CD4-positive, alpha-beta T cell (primary cell): ENCODE measurements at places on chromosomes 7 and 10. TPM values are rescaled to one million over a fixed set of nuclear protein-coding genes. Genes with fewer than 3 reads are reported as not detected.

DNA sequence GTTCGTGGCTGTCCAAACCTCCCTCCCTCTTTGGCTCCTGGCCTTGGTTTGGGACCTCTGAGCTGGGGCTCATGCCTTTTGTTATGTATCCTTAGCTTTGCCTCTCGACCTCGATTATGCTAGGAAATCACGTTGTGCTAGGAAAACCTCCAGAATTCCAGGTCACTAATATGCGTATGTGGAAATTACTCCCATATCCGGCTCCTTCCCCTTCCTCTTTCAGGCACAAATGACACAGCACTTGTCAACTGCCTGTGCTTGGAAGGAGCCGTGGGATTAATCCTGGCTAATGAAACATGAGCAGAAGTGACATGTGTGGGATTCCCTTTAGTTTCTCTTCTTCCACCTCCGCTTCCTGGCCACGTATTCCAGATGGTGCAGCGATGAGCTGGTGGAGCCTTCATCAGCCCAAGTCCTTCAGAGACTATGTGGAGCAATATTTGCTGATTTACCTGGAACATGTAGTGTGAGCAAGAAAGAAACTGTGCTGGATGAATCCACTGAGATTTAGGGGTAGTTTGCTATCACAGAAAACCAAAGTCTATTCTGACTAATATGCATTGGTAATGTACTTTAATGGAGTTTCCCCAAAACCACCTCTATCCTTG is 149.2 kb downstream of the REEP3 start:
- no peaks in the 10 kb centered on the region for H3K4me1 ChIP-seq
- DNase-seq = no peak
- no peaks in the 10 kb centered on the region for H3K27me3 ChIP-seq
- H3K36me3 ChIP-seq = no peaks in the 10 kb centered on the region
- no peak overlapping the region for H3K4me3 ChIP-seq

DNA sequence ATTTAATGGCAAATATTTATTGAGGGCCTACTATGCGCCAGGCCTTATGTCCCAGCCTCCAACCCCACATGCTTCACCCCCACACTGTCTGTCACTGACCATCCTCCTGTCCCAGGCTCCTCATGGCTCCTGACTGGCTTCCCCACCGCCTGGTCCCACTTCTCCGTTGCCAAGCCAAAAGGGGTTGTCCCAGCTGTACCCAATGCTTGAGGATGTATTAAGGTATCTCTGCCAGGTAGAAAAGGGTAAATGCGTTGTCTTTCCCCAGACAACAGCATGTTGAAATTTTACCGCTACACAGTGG is 168.8 kb upstream of the FRMD4A start:
- no peak overlapping the region for H3K4me3 ChIP-seq
- H3K36me3 ChIP-seq = no peaks in the 10 kb centered on the region
- H3K27ac ChIP-seq = no peak overlapping the region
- no peak for DNase-seq
- no peaks in the 10 kb centered on the region for H3K27me3 ChIP-seq

DNA sequence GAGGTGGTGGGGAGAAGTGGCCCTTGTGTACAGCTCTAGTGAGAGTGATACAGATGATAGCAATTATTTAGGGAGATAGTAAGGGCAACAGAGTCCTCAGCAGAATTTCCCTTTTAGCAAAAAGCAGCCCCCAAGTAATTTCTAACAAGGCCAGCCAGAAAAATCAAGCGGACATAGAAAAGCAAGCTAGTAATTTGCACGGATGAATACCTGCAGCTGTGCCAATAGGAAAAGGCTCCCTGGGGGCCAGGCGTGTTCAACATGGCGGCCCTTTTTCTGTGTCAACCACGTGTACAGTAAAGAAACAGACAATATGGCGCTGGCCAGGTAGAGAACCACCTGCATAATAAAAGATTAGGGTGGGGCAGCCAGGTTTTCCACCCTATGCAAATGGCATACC is 7.4 kb downstream of the MCM10 start:
- H3K36me3 ChIP-seq = no peaks in the 10 kb centered on the region
- H3K27me3 ChIP-seq = no peaks in the 10 kb centered on the region
- no peak overlapping the region for H3K4me3 ChIP-seq
- DNase-seq = no peak

DNA sequence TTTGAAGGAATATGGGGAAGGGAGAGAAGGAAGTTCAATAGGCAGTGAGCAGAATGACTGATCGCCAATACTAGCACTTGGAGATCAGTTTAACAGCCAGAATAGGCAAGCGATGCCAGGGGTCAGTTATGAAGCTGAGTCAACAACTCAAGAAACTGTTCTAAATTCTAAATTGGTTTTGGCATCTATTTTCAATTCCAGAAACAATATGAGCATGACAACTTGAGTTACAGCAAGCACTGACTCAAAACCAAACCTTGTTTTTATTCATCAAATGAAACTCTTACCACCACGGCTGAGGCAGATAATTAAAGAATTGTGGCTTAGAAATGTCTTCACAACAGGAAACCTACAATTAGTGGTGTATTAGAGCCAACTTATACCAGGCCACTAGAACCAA is 180.5 kb upstream of the ASAH2 start:
- H3K4me1 ChIP-seq = peaks cover 3% of the 10 kb centered on the region
- no peak overlapping the region for H3K4me3 ChIP-seq
- H3K27me3 ChIP-seq = no peaks in the 10 kb centered on the region
- no peak overlapping the region for H3K27ac ChIP-seq
- peaks cover 3% of the 10 kb centered on the region for H3K36me3 ChIP-seq

GRCh38 chr7:96067321-96067720 is 254.6 kb downstream of the SLC25A13 start:
- DNase-seq = no peak
- H3K4me3 ChIP-seq = no peak overlapping the region
- H3K27me3 ChIP-seq = peaks cover 6% of the 10 kb centered on the region
- H3K36me3 ChIP-seq = no peaks in the 10 kb centered on the region

GRCh38 chr10:104247513-104248146 is 7.1 kb upstream of the GSTO1 start:
- DNase-seq = no peak
- no peaks in the 10 kb centered on the region for H3K36me3 ChIP-seq
- H3K4me1 ChIP-seq = no peaks in the 10 kb centered on the region
- H3K27me3 ChIP-seq = no peaks in the 10 kb centered on the region

GRCh38 chr7:117034851-117035464 is 81.7 kb downstream of the ST7 start:
- no peak overlapping the region for H3K27ac ChIP-seq
- H3K4me1 ChIP-seq = no peaks in the 10 kb centered on the region
- H3K4me3 ChIP-seq = no peak overlapping the region
- no peak for DNase-seq

GRCh38 chr10:78957471-78958039 is 111.2 kb upstream of the ZMIZ1 start:
- no peaks in the 10 kb centered on the region for H3K36me3 ChIP-seq
- no peak for DNase-seq
- H3K4me1 ChIP-seq = no peaks in the 10 kb centered on the region
- no peaks in the 10 kb centered on the region for H3K27me3 ChIP-seq
- no peak overlapping the region for H3K4me3 ChIP-seq

GRCh38 chr7:20140291-20141001 is 76.7 kb downstream of the MACC1 start:
- DNase-seq = no peak
- H3K4me1 ChIP-seq = no peaks in the 10 kb centered on the region
- no peak overlapping the region for H3K4me3 ChIP-seq
- no peaks in the 10 kb centered on the region for H3K27me3 ChIP-seq

DNA sequence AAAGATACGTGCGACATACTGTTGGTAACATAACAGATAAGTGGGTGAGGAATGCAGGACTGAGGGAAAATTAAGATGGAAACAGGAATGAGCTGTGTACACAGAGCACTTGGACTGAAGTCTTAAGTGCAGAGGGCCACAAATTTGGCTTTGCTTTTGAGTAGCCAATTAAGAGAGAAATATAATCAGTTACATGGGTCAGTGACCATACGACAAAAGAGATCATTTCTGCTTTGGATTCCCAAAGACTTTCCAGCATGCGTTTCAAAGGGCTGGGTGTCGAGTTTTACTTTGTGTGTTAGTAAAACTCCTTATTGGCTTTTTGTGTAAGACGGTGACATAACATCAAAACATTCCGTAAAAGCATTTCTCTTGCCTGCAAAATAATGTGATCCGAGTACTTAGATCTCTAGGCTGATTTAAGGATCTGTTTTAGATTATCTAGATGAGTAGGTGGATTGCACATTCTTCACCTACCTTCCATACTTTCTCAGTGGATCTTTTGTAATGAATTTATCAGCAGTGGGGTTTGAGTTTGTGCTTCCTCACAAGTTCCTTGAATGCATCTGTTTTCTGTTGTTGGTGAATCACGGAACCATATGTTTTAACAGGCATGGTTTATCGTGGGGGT is 7.5 kb downstream of the RABGEF1 start:
- no peak overlapping the region for H3K4me3 ChIP-seq
- no peaks in the 10 kb centered on the region for H3K36me3 ChIP-seq
- no peak for DNase-seq
- no peak overlapping the region for H3K27ac ChIP-seq
- H3K4me1 ChIP-seq = peaks cover 5% of the 10 kb centered on the region
- H3K27me3 ChIP-seq = no peaks in the 10 kb centered on the region

GRCh38 chr10:121527690-121528089 is 70.6 kb downstream of the FGFR2 start:
- peaks cover 4% of the 10 kb centered on the region for H3K4me1 ChIP-seq
- no peak overlapping the region for H3K27ac ChIP-seq
- no peaks in the 10 kb centered on the region for H3K27me3 ChIP-seq
- no peak for DNase-seq

- H3K4me3 ChIP-seq = no peak overlapping the region
- H3K36me3 ChIP-seq = no peaks in the 10 kb centered on the region
- no peaks in the 10 kb centered on the region for H3K4me1 ChIP-seq
- no peak overlapping the region for H3K27ac ChIP-seq
Observed at GRCh38 chr7:106818736-106819135, 46.3 kb upstream of the PIK3CG start.

DNA sequence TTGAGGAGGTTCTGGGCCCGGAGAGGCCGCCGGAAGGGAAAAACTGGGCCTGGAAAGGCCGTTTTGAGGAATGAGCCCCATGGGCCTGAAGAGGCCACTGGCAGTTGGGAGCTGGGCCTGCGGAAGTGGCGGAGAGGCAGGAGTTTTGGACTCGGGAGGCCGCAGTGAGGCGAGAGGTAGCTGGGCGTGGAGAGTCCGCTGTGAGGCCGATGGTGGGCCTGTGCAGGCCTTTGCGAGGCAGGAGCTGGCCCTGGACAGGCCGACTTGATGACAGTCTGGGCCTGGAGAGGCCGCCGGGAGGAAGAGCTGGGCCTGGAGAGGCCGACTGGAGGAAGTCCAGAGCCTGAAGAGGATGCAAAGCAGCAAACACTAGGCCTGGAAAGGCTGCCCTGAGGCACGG is 259.0 kb upstream of the NUPR2 start:
- H3K36me3 ChIP-seq = no peaks in the 10 kb centered on the region
- DNase-seq = no peak
- no peaks in the 10 kb centered on the region for H3K4me1 ChIP-seq
- no peaks in the 10 kb centered on the region for H3K27me3 ChIP-seq

DNA sequence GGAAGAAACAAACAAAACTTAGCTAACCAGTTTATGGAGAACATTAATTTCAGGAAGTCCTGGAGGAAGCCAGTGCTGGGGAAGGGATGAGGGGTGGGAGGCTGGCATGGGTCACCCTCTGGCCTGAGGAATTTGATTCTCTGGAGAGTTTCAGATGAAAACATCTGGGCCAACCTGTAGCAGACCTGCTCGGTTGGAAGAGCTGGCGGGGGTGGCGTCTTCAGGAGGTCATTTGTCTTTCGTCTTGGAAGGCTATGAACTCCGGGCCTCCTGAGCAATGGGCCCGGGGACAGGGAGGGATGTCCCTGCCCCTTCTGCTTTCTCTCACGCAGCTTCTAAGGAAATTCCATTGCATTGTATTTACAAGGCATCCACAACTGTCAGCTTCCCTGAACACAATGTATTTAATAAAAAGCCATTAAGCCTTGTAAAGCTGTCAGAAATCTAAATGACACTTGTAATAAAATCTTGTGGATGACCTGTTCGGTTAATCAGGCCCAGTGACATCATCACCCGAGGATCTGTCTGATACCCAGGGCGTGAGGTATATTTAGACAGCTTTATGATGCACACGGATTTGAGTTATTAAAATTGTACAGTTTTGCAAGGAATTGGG is 250.5 kb downstream of the RAB11FIP2 start:
- no peak overlapping the region for H3K4me3 ChIP-seq
- no peak overlapping the region for H3K27ac ChIP-seq
- DNase-seq = no peak
- H3K27me3 ChIP-seq = no peaks in the 10 kb centered on the region
- H3K36me3 ChIP-seq = no peaks in the 10 kb centered on the region

GRCh38 chr10:17737027-17737965 is 14.7 kb upstream of the TMEM236 start:
- H3K27me3 ChIP-seq = no peaks in the 10 kb centered on the region
- H3K4me3 ChIP-seq = no peak overlapping the region
- no peaks in the 10 kb centered on the region for H3K4me1 ChIP-seq
- no peaks in the 10 kb centered on the region for H3K36me3 ChIP-seq
- no peak overlapping the region for H3K27ac ChIP-seq

FKBP9 gene
- not detected for total RNA-seq

DNA sequence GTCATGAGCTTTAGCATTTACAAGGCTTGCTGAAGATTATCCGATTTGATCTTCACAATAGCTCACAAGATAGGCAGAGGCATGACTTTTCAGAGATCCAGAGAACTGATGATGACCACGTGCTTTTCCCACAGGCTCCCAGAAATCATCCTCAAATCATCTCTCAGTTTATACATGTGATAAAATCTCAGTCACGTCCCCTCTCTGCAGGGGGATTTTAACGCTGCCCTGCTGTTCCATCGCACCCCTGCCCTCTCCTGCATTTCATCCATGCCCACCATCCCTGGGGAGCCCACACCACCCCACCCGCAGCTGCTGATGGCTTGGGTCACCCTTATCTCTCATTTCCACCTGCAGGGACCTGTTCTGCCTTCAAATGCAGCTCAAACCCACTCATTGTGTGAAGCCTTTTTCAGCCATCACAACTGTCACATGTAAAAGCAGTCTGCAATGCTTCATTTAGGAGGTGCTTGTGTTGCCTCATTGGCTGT is 141.8 kb downstream of the DIP2C start:
- DNase-seq = no peak
- H3K4me3 ChIP-seq = no peak overlapping the region
- H3K27ac ChIP-seq = no peak overlapping the region
- H3K4me1 ChIP-seq = no peaks in the 10 kb centered on the region
- no peaks in the 10 kb centered on the region for H3K36me3 ChIP-seq
- H3K27me3 ChIP-seq = no peaks in the 10 kb centered on the region

CARD11 gene
- 118 TPM for total RNA-seq

DNA sequence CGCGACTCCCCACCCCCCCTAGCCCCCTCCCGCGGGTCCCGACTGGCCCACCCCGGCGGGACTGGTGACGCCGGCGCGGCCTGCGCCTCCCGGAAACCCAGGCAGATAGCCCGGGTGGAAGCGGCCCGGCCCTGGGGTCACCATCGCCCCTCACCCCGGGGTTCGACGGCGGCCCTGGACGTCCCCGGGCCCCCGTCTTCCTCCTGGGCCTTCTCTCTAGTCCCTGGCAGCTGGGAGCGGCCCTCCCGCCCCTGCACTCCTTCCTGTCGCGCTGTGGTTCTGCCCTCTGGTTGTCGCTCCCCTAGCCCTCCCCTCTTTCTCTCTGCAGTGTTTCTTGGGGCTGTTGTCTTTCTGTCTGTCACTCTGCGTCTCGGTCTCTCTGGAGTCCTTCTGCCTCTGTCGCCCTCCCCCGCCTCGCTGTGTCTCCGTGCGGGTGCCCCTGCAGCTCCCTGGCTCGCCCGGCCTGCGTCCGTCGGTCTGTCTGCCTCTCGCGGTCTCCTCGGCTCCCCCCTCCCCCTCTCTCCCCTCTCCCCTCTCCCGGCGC is 90.5 kb upstream of the PAX2 start:
- H3K36me3 ChIP-seq = no peaks in the 10 kb centered on the region
- H3K27ac ChIP-seq = no peak overlapping the region
- peaks cover 29% of the 10 kb centered on the region for H3K4me1 ChIP-seq
- DNase-seq = peak; percentile 12
- H3K4me3 ChIP-seq = peak overlapping the region; percentile 46
